ENCODE measurements at places on chromosomes 6 and 20.
A peak's percentile ranks its signal among the peaks of the same experiment; 100 is the strongest.

GRCh38 chr6:26329763-26330511 lies 35.1 kb upstream of the BTN3A2 start:
- no peak for DNase-seq

- peak; percentile 54 for DNase-seq
Measured at GRCh38 chr20:49132995-49133478, 55.1 kb downstream of the STAU1 start.

- DNase-seq, result no peak
Measured at GRCh38 chr6:25199544-25199943, 79.6 kb upstream of the CARMIL1 start.

DNA sequence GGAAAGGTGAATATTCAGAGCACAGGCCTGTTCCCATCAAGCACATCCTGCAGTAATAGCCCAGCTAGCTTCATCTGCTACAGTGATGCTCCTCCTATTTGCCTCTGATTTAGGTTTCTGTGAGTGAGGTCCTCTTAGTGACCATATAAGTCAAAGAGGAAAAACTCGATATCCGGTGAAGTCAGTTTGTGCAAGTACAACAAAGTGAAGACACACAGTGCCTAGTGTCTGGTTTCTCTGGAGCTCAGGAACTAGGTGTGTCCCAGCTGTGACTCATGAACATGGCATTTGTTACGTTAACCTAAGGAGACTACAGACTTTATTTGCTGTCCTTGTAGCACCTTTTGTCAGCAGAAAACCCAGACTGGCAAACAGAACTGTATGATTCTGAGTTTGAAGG lies 33.9 kb downstream of the EDN1 start:
- DNase-seq, result peak; percentile 76

DNA sequence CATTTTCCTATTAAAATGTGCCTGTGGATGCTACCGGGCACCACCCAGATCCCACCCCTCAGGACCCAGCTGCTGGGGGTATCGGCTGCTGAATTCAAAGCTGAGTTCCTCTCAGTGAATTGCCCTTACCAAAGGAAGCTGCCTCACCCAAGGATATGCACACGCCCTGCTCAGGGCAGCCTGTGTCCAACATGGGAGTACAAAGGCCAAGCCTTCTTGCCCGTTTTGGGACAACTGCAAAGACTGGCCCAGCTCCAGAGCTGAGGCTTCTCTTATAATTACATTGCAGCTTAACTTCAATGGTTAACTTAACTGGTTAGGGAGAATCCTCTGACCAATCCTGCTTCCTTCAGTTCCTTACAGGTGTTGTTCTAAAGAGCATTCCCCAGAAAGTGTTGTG lies 19.8 kb upstream of the FANCE start:
- DNase-seq, result no peak

DNA sequence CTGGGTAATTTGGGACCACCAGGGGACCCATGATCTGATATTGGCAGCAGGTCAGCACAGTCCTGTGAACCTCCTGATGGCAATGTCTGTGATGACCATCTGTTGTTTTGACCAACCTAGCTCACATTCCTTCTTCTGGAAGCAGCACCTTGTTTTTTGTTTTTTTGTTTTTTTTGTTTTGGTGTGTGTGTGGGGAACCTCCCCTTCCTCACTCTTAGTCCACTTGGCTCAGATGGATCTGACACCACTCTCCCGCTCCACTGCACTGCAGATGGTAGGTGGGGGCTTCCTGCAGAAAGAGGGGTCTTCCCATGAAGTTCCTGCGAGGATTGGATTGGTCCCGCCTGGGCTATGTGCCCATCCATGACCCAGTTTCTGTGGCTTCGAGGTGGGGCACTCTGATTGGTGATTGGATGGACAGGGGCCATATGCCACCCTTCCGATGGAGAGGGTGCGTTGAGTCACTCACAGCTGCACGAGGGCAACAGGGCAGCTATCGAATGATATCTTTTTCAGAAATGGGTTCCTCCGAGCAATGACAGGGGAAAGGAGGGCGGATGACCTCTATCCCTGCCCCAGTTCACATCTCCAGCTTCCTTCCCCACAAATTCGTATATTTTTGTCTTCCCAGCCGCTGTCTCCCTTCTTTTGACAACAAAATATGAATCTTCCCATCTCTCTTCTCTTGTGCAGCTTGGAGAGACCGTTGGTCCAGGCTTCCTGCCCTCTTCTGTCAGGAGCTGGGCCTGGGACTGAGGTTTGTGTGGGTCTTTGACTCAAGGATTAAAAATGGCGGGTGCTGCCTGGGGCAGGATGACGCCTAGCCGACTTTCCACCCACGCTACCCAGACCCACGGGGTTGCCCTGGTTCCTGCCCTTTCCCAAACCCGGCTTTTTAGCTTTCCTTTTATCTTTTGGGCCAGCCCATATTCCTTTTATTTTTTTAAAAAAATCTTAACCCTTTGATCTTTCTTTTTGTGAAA lies 132.1 kb upstream of the KCNG1 start:
- DNase-seq, result no peak

DNA sequence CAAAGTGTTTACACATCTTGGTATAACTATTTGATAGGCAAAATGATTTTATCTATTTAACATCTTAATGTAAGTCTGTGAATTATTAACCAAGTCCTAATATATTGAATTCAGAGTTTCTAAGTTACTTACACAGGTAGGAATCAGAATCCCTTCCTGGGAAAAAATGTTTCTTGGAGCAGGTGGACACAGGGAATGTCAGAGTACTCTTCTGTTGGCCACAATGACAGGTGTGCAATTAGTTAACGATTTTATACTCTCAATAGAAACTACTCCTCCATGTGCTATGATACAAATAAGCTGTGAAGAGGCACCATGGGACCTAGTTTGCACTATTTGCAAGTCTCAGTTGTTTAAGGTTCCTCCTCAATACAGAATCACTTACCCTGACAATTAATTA lies 821 bp upstream of the TAAR5 start:
- no peak for DNase-seq

- DNase-seq, result no peak
Measured at GRCh38 chr20:3031524-3032147, 11.8 kb upstream of the GNRH2 start.

GRCh38 chr20:58536289-58536688 lies 21.1 kb upstream of the APCDD1L start:
- DNase-seq, result no peak

DNA sequence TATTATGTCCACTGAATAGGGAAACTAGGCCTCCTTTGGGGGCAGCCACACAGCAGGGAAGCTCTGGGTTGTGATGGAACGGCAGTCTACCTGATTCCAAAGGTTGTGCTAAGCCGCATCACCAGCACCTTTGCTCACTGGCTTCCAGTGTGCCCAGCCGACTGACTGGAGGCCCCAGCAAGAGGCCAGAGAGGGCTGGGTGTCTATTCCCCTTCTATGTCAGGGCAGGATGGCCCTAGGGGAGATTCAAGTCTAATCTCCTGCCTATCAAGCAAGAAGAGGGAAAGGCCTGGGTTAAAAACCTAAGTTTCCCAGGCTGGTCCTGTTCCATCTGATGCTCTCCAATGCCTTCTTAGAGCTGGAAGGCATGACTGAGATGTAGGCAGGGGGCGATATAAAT lies 53.6 kb downstream of the JPH2 start:
- no peak for DNase-seq

DNA sequence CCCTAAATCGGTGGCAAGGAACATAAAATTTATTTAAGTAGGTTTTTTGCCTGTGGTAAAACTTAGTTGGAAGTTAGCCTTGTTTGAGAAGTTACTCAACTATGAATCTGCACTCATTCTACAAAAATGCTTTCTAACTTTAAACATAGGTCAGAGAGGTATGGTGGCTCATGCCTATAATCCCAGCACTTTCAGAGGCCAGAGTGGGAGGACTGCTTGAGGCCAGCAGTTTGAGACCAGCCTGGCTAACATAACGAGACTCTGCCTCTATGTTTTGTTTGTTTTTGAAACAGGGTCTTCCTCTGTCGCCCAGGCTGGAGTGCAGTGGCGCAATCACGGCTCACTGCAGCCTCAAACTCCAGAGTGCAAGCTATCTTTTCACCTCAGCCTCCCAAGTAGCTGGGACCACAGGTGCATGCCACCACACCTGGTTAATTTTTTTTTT lies 16.2 kb downstream of the USP49 start:
- DNase-seq, result peak; percentile 36

DNA sequence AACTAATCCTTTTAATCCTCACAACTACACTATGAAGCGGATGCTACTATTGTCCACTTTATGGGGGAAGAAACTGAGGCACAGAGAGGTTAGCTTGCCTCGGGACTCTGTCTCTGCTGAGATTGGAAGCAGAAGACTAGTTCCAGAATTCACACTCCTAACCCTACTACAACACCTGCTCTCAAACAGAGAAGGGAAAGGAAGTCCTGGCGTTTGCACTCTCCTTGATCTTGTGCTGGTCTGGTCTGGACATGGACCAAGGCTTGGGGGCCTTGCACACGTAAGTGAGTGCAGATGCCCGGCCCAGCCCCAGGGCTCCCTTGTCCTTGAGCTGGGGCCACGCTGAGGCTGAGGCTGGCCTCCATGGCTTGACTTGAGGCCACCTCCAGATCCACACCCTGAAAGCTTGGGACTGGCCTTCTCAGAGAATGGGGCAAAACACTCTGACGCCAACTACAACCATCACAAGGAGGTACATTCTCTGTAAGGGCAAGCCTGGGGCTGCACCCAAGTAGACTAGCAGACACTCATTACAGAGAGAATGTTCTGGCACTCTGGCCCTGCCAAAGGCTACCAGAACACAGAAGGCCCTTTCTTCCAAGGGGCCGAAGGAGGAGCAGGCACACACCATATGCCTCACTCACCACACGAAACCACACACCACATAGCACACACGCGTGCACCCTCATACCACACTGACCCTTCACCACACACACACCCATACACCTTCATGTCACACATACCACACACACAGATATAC lies 33.3 kb upstream of the EZR start:
- DNase-seq, result no peak

- no peak for DNase-seq
Measured at GRCh38 chr6:159074876-159075275, 30.1 kb upstream of the TAGAP start.
